EL (cell line): ENCODE measurements at places on chromosomes 7 and 10.

GRCh38 chr10:3734111-3734510, 50.9 kb downstream of the KLF6 start:
- no peak for DNase-seq

DNA sequence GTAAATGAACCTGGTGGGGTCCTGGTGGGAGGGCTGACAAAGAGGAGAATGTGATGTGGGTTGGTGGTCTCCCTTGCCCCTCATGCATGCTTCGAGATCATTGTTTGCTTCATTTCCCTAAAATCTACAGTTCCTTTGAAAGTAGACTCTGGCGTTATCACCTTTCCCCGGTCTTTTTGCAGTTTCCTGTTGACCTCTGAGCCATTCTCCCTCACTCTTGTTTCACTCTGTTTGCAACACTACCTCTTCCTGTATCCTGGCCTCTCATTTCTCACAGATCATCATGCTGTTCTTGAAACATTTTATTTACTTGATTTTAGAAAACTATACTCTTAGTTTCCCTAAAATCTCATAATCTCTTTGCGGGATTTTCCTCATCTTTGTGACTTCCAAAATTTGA, 179.8 kb downstream of the WNT2 start:
- no peak for DNase-seq

DNA sequence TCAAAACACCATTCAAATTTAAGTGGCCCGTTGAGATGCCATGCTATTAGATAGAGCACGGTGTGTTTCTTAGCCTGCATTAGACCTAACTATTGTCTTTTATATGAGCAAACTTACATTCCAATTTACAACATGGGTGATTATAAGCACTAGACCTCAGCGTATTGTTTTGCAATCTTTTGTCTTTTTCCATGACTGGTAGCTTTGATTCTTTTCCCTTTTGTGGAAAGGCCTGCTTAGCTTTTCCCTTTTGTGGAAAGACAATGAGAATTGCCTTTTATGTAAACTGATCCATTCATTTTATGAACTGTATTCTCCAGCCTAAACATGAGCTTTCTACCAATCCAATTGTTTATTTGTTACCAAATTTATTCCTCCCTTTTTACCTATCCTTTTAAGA, 823.1 kb downstream of the CCSER2 start:
- no peak for DNase-seq

DNA sequence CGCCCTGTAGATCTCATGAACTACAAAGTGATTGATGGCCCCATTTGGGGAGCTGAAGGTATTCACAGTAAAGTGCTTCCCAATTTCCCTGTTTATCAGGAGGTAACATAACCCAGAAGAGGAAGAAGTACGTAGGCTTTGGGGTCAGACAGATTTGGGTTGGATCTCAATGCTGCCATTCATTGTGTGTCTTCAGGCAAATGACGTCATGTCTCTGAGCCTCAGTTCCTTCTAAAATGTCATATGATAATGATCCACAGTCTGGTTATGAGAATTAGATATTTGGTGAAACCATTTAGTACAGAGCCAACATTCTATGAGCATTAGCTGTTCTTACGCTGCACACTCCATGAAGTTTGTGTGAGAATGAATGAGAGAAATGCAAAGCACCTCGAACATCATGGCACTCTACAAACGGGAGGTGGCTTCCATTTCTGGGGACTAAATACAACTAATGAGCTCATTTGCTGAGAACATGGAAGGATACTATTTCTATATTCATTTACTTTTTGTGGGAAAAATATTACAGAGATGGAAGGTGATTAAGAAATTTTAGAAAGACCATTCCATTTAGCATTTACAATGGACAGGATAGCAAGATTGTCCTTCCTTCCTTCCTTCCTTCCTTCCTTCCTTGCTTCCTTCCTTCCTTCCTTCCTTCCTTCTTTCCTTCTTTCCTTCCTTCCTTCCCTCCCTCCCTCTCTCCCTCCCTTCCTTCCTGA, 13.8 kb upstream of the JCAD start:
- no peak for DNase-seq

- DNase-seq, result peak; percentile 70
Measured at GRCh38 chr7:77887567-77887966, 89.0 kb downstream of the PHTF2 start.

- DNase-seq, result no peak
Measured at GRCh38 chr7:94838717-94839116, 68.7 kb upstream of the PPP1R9A start.

DNA sequence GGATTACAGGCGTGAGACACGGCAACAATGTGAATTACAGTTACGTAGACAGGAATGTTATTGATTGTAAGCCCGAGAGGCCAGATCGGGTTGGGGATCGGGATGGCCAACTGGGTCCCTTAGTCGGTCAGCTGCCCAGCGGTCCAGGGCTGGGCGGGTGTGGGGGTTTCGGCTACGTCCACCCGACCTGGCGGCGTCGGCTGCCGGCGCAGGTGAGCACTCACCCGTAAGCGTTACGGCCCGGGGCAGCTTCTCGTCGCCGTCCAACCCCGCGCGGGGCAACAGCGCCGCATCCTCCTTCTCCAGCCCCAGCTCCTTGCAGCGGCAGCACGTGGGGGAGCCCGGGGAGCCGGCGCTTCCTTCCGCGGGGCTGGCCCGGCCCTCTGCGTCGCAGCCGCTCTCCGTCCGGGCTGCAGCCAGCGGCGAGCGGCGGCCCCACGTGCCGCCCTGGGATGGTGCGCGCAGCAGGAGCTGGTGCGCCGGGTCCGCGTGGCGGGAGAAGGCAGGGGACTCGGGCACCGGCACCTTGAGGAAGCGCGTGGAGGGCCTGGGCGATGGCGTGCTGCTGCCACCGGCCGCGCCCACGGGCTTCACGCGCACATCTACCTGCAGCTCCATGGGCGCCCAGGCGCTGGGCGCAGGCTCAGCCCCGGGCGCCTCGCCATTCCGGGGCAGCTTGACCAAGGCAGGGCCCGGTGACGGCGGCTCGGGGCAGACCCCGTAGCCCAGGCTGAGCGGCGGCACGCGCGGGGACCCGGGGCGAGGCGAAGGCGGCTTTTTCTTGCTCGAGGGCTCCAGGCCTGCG, 609 bp downstream of the KLRG2 start:
- peak; percentile 24 for DNase-seq

DNA sequence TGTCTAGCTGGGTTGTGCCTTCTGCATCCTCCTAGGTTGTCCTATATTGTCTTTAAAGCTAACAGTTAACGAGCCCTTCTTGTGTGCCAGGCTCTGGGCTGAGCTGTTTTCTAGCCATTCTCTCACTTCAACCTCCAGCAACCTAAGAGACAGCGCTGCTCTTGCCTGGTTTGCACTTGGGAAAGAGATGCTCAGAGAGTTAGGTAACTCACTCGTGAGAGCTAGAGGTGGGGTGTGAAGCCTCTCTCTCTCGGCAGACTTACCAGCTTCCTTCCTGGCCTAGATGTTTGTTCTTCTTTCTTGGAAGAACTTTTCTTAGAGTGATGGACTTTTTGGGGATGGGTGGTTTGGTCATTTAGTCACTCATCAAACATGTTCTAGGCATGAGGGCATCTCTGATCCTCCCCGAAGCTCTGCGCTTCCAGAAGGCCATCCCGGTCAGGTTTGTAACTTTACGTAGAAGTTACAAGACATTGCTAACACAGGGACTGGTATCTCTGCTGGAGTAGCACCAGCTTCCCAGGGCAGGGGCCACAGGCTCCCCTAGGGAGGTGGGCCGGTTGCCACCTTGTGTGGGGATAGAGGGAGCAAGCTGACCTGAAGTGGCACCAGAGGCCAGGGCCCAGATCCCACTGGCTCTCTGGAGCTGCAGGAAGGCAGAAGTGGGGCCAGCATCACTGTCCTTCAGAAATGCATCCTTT, 14.3 kb downstream of the TSPAN15 start:
- DNase-seq, result no peak

DNA sequence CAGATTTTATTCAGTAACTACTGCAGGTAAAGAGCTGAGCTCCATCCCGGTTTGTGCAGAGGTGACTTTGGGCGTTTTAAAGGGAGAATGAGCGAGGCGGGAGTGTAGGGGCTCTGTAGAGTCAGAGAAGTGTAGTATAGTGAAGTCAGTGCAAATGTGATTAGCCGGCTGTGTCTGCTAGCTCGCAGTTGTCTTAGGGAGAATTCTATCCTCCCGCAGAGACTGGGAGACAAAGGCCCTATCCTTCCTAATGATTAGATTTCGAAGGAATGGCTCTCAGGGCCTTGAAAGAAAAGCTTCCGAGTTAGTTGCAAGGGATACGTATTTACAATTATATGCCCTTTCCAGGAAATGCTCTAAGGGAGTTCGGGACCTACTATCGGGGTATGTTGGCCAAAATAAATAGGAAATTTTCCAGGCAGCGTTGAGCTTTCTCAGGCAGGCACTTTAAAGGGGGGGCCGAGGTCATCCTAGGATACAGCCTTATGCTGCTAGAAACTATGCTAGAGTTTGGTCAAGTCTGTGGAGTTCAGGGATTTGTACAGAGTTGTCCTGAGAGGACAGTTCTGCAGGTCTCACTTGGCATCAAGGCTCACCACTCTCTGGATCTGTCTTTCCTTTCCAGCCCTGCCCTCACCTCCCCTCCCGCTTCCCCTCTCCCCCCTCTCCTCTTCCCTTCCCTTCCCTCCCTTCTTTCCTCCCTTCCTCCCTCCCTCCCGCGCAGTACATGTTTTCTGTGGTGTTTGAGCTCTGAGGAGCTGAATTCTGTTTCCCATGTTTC, 825 bp downstream of the MRPL32 start:
- peak; percentile 33 for DNase-seq
